CD4-positive, alpha-beta memory T cell (primary cell): ENCODE measurements at places on chromosomes 7 and 10. TPM values are rescaled to one million over a fixed set of nuclear protein-coding genes. Genes with fewer than 3 reads are reported as not detected.

The VPS37D gene
- total RNA-seq: not detected

The GBX1 gene
- not detected for total RNA-seq

The BMPER gene
- 0.30 TPM for total RNA-seq

The SFTPA1 gene
- not detected for total RNA-seq

The SUPV3L1 gene
- total RNA-seq: 39.0 TPM

DNA sequence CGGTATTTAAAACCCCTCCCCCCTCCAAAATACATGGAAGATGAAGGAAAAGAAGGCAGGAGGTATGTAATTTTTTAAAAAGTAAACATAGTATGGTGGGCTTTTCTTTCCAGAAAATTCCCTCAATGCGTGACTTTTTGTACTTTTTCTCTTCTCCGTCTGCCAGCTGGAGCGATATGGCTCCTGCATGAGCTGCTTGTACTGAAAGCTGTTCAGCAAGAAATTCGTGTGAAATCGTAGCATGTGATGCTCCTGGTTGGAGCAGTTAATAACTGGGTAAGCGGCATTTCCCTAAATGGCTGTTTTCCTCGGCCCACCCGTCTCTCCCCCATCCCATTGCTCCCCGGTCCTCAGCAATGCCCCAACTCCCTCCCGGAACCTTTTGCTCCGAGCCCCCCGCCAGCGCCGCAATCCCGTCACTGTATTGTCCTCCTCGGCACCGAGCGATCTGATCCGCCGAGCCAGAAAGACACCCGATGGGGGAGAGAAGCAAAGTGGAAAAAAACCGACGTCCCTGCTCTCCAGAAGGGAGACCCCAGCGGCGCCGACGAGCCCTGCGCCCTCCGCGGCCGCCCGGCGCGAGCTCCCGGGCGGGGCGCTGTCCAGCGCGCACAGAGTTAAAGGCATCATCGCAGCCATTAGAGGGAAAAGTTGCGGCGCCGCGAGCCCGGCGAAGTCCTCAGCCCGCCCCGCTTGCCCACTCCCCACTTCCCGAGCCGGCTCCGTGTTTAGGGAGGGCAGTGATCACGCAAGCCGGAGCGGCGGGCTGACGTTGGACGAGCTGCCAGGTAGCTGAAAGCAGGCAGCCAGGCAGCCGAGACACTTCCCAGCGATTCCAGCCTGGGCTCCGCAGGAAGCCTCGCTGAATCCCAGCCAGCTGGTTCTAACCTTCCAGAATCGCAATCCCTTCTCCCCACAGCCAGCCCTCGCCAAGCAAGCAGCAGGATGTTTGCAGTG, at the start of gene VSTM2A:
VSTM2A (plus strand) TSS at position 707 of the 957 bp plus-strand sequence. CDS start 356 bp downstream, outside the sequence.
- no peak within 1 kb of the TSS for H3K27ac ChIP-seq
- no peak within 1 kb of the TSS for H3K4me3 ChIP-seq
- no peak for DNase-seq
- no peaks in the 10 kb centered on the region for H3K4me1 ChIP-seq
- H3K36me3 ChIP-seq: no peaks in the 10 kb centered on the region

GRCh38 chr10:82144153-82144552, 269.2 kb downstream of the NRG3 start:
- H3K4me3 ChIP-seq: no peak overlapping the region
- H3K27me3 ChIP-seq: no peaks in the 10 kb centered on the region
- no peaks in the 10 kb centered on the region for H3K36me3 ChIP-seq
- no peak for DNase-seq
- H3K27ac ChIP-seq: no peak overlapping the region

DNA sequence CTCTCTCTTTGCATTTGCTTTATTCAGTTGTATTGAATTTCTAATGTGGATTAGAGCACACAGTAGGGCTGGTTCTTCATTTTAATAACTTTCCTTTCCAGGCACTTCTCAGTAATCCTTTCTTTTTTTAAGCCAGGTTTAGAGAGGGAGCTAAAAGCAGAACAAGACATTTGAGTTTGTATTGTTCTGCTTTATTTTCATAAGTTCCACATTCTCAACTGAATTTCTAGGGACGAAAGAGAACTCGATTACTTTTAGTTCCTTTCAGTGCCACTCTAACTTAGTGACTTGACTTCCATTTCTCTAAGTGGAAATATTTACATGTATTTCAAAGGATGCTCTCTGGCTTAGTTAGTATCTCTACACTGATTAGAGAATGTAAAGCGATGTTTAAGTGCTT, 145.6 kb downstream of the EXOC4 start:
- H3K27me3 ChIP-seq: no peaks in the 10 kb centered on the region
- no peaks in the 10 kb centered on the region for H3K36me3 ChIP-seq
- no peaks in the 10 kb centered on the region for H3K4me1 ChIP-seq

DNA sequence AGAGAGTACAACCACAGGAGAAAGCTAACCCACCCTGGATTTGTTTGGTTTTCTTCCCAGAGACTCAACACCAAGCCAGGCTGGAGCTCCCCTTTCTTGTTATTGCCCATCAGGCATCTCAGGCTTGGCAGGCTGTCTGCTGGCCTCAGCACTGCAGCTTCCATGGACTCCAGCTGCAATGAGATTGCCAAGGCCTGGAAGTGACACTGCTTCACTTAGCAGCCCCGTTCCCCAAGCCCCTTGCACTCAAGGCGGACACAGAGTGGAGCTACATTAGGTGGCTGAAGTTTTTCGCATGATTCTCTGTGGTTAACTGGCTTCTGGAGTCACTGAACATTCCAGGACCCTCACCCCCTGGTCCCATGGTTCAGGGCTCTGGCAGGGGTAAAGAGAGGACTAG, 163.1 kb upstream of the GDF10 start:
- no peaks in the 10 kb centered on the region for H3K4me1 ChIP-seq
- H3K27ac ChIP-seq: no peak overlapping the region
- no peaks in the 10 kb centered on the region for H3K36me3 ChIP-seq
- no peak overlapping the region for H3K4me3 ChIP-seq
- H3K27me3 ChIP-seq: no peaks in the 10 kb centered on the region
- no peak for DNase-seq

DNA sequence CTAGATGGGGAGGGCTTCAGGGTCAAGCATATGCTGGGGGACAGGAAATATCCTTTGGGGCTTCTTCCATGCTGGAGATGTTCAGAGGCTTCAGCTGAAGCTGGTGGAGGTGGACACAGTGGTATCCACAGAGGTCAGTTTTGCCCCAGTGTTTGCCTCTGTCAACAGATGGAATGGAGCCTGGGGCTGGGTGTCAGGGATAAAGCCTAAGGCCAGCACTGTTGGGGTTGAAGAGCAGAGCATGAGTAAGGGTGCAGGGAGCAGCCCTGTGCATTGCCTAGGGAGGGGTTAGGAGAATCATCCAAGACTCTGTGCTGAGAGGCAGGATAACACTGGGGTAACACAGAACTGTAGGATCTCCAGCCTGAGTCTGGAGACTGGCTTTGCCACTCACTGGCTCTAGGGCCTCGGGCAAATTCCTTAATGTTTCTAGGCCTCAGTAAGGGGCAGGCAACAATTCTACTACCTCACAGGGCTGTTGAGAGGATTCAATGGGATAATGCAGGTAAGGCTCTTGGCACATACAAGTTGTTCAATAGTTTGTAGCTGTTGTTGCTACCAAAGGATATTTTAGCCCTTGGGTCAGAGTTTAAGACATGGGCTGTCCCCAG, 21.8 kb upstream of the MYL7 start:
- H3K27me3 ChIP-seq: no peaks in the 10 kb centered on the region
- no peak overlapping the region for H3K27ac ChIP-seq
- H3K4me1 ChIP-seq: no peaks in the 10 kb centered on the region
- DNase-seq: no peak

- H3K36me3 ChIP-seq: no peaks in the 10 kb centered on the region
- no peak for DNase-seq
- H3K27me3 ChIP-seq: peaks cover 3% of the 10 kb centered on the region
- no peak overlapping the region for H3K27ac ChIP-seq
Observed at GRCh38 chr7:94392393-94392786, 2.3 kb upstream of the COL1A2 start.

DNA sequence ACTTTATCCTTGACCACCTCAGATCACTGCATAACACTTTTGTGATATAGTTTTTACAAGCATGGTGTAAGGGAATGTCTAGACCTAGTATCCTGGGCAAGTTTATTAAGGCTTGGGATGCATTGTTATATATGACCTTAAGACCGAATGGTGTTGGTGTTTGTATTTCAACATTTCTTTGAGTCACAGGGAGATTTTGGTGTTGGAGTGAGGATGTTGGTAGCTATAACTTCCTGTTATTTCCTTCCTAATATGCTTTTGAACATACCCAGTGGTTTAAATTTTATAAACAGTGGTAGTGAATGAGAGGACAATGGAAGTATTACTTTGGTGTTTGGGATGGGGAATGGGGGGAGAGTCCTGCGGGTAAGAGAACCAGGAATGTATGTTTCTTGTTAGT, 2.6 kb downstream of the EXOC4 start:
- no peaks in the 10 kb centered on the region for H3K27me3 ChIP-seq
- H3K4me1 ChIP-seq: peaks cover 25% of the 10 kb centered on the region
- no peak overlapping the region for H3K4me3 ChIP-seq
- DNase-seq: no peak
- H3K27ac ChIP-seq: no peak overlapping the region

DNA sequence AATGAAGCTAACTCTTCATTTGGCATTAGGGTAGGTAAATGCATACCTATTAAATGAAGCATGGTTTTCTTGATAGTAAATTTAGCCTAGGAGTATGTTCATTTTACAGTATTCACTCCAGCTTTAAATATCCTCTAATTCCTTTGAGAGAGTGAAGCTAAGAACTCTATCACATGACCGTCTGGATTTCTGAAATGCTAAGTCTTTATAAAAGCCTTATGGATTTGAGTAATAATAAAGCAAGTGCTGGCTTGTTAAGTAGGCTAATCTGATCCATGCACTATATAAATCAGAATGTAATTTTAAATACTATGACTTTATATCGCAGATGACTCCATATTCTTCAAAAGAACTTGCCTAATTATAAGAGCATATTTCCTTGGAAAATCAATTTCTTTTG, 64.8 kb downstream of the REEP3 start:
- no peaks in the 10 kb centered on the region for H3K4me1 ChIP-seq
- no peak overlapping the region for H3K4me3 ChIP-seq
- no peaks in the 10 kb centered on the region for H3K27me3 ChIP-seq

- no peaks in the 10 kb centered on the region for H3K36me3 ChIP-seq
- no peak overlapping the region for H3K27ac ChIP-seq
- H3K27me3 ChIP-seq: no peaks in the 10 kb centered on the region
Observed at GRCh38 chr7:15219758-15220157, 317.2 kb upstream of the DGKB start.

GRCh38 chr10:10598297-10598696, 419.4 kb upstream of the CELF2 start:
- DNase-seq: no peak
- no peaks in the 10 kb centered on the region for H3K4me1 ChIP-seq
- no peaks in the 10 kb centered on the region for H3K36me3 ChIP-seq
- H3K27ac ChIP-seq: no peak overlapping the region
- H3K4me3 ChIP-seq: no peak overlapping the region
- no peaks in the 10 kb centered on the region for H3K27me3 ChIP-seq

DNA sequence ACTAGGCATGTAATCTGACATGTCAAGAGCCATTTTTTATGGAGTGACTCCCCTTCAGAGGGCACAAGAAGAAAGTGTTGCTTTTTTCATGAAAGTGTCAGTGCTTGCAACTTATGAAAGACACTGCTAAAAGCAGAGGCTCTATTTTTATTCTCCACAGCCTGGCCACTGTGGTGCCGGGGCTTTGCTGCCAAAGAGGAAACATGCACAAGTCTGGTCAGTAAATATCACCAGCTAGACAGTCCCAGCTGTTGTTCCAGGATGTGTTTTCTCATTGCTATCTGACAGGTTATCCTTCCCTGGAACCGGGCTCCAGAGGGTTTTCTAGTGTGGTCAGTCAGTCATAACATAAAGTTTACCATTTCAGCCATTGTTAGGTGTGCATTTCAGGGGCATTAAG, 180.7 kb upstream of the PITRM1 start:
- no peaks in the 10 kb centered on the region for H3K4me1 ChIP-seq
- H3K27ac ChIP-seq: no peak overlapping the region
- DNase-seq: no peak
- H3K36me3 ChIP-seq: no peaks in the 10 kb centered on the region
- H3K27me3 ChIP-seq: no peaks in the 10 kb centered on the region
